ENCODE measurements at places on chromosomes 16 and 17. TPM values are rescaled to one million over a fixed set of nuclear protein-coding genes. Genes with fewer than 3 reads are reported as not detected.

DNA sequence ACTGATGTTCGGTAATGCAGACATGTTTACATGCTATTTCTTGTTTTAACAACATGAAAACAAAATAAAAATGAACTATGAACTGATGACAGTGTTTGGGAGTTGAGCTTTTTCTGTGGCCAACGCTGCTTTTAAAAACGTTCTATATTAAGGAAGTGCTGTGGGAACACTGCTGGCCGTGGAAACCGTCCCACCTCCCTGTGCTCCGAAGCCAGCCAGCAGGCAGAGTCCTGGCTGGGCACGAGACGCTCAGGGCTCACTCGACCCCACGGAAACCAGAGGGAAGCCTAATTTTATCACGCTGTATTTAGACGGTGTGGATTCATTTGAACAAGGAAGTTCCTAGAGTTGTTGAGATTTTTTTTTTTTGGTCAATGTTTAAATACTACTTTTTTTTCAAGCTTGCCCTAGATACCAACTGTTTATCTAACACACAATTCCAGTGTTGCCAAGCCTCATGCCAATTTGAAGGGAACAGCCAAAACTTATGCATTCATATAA, 25.8 kb downstream of the ADCY9 start:
- DNase-seq, result no peak

DNA sequence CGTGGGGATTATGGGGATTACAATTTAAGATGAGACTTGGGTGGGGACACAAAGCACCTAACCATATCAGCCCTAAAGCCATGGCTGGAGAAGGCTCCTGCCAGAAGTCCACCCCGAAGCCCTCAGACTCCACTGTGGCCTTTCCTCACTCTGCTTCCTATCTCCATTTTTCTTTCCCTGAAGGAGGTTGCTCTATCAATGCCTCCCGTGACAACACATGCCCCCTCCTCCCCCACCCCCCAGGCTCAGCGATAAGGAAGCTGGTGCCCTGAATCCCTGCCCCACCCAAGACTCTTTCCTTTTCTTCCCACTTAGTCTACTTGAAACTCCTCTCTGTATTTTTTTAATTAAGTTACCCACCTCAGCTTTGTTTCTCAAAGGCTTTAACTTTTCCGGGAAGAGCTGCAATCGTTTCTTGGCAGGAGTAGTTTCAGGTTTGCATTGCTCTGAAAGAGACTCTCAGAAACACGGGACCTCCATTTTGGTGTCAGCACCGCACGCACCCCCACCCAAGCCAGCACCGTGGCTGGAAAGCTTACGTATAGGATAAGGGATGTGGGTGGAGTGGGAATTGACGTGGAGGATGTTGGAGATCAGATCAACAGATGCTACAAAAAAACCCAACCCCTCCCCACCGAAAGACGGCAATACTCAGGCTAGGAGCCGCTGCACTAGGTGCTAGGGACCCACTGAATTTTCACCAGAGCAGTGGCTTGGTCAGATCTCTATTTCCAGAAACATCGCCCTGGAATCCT, 15.2 kb upstream of the CA4 start:
- no peak for DNase-seq

DNA sequence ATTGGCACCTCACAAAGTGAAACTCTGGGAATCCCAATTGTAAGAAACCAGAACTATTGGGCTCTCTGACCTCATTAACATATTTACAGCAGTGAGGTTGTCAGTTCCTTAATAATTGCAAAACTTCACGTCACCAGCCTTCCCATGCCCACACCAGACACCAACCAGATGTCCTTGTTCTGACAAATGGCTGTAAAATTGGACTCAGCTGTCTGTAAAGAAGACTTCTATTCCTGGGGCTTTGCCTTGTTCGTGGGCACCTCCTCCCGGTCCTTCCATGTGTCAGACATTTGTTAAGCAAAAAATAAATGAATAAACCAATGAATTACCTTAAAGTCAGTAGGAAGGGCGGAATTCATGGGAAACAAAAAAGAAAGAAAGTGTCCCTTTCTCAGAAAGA, 284.3 kb upstream of the CDH11 start:
- no peak for DNase-seq

The SLC12A3 gene
- 0.96 TPM for total RNA-seq

The OR1A1 gene
- 5.5 TPM for total RNA-seq

The SYNGR3 gene
- 2.4 TPM for total RNA-seq

Data from umbilical cord (tissue), 2 donors.